ENCODE measurements at places on chromosomes 13 and 19.

DNA sequence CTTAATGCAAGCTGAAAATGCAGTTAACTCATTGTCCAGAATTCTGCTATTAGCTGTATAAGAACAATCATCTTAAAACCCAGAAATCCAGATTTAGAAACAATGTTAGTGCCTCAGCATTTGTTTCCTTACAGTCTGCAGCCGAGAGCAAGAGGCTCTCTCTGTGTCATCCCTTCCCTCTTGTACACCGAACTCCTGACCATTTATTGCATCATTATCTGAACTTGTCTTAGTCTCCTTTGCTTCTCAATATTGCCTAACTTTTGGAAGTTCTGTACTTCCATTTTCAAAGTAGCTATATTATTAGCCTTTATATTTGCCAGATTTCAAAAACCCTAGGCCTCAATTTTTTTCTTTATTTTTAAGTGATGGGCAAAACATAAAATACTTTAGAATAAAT is 27.1 kb downstream of the RNASEH2B start:
- DNase-seq: no peak

DNA sequence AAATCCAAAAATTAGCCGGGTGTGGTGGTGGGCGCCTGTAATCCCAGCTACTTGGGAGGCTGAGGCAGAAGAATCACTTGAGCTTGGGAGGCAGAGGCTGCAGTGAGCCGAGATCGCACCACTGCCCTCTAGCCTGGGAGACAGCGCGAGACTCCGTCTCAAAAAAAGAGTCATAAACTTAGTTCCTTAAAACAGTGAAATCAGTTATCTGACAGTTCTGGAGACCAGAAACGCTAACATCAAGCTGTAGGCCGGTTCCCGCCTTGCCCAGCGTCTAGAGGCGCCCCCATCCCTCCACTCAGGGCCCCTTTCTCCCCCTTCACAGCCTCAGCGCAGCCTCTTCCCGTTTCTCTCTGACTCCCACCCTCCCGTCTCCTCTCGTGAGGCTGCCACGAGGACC is 11.9 kb downstream of the ADAT3 start:
- no peak for DNase-seq

GRCh38 chr13:26221721-26222519 is at the start of gene RNF6:
Gene RNF6 (minus strand): TSS chr13:26222314. CDS start chr13:26219649, 2,665 bp downstream.
- DNase-seq: peak; percentile 81

DNA sequence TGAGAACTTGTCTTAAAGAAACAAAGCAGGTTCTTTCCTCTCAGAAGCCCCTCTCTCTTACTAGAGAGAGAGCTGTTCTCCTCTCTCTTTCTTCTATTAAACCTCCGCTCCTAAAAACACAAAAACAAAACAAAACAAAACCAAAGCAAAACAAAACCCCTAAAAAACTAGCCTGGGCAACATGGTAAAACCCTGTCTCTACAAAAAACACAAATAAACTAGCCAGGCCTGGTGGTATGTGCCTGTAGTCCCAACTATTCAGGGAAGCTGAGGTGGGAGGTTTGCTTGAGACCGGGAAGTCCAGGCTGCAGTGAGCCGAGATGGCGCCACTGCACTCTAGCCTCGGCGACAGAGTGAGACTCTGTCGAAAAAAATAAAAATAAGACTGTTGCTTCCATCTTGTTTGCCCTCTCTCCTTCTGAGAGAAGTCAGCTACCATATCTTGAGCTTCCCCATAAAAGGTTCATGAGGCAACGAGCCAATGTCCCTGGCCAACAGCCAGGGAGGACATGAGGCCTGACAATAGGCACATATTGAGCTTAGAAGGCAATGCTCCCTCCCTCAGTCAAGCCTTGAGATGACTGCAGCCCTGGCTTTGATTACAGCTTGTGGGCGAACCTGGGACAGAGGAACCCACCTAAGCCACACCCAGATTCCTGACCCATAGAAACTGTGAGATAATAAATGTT is 17.5 kb upstream of the FLT3 start:
- DNase-seq: no peak

GRCh38 chr19:16605115-16605514 is 22.9 kb downstream of the MED26 start:
- no peak for DNase-seq

GRCh38 chr13:61391426-61391825 is 24.2 kb downstream of the PCDH20 start:
- DNase-seq: no peak

DNA sequence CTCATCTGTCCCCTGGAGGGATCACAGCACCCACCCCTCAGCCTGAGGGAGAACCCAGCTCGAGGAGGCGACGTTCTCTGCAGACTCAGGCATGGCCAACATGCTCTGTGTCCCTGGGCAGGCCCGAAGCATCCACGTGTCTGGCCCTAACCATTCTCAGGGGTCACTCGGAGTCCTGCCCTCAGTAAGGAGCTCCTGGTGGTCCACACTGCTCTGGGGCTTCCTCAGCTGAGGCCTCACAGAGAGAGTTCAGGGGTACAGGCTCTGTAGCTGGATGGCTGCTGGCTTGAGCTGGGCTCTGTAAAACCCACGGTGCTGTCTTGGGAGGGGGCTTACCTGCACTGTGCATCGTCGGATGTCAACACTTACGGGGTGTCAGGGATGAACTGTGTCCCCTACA is 4.4 kb upstream of the SIGLEC8 start:
- DNase-seq: no peak

DNA sequence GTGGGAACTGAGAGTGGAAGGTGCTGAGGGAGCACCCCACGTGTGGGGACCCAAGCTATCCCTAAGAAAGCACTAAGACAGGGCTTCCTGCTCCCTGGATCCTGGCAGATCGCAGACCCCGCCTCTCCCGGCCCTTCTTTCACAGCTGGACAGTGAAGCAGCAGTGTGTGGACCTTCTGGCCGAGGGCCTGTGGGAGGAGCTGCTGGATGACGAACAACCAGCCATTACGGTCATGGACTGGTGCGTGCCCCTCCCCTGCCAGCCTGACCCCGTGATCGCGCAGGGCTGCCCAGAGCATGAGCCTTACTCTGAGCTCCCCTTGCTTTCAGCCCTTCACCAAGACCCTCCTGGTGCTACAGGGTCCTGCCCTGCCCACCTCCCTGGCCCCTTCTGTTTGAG is 2.3 kb downstream of the NCCRP1 start:
- no peak for DNase-seq

GRCh38 chr19:48953141-48953540 is 1.5 kb upstream of the BAX start:
- no peak for DNase-seq

DNA sequence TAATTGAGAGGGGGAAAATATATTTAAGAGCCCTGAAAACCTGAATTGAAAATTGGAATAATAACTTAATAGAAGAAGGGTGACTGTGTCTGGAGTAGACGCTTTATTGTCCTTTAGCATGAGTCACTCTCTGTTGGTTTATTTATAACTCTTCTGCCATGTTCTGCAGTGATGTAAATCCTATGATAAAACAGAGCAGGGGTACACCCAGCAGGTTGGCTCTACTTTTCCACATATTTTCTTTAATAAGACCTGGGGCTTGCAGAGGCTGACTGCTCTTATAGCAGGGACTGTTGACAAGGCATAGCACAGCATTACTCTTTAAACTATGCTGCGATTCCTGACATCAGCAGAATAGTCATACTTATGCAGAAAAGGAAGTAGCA is 389.9 kb upstream of the PCDH9 start:
- no peak for DNase-seq

DNA sequence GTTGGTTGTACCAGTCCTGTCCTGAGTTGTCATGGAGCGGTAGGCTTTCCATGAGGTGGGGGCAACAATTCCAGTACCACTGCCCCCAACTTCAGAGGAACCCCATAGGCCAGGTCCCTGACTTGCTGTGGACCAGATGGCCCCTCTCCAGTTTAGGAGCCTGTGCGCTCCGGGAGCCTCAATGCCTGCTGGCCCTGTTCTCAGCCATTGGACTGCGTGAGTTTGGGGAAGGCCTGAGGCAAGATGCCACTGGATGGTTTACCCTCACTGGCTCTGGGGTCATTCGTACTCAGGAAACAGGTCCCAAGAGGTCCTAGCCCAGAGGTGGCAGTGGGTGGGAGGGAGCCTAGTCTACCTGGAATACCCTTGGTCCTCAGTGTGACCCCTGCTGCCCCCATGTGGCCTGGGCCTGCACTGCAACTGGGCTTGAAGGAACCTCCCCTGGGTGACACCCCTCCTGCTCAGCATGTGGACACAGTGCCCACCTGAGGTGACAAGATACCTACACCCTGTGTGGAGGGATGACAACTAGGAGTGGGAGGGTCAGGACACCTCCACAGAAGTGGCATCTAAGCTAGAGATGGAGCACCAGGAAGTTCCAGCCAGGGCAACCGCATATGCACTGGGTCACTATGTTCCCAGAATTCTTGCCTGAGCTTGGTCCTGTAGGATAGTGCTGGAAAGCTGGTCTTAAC is 6.0 kb upstream of the PRR19 start:
- peak; percentile 96 for DNase-seq

- no peak for DNase-seq
These were observed 160.1 kb downstream of the MYO16 start for GRCh38 chr13:108789476-108789875.

DNA sequence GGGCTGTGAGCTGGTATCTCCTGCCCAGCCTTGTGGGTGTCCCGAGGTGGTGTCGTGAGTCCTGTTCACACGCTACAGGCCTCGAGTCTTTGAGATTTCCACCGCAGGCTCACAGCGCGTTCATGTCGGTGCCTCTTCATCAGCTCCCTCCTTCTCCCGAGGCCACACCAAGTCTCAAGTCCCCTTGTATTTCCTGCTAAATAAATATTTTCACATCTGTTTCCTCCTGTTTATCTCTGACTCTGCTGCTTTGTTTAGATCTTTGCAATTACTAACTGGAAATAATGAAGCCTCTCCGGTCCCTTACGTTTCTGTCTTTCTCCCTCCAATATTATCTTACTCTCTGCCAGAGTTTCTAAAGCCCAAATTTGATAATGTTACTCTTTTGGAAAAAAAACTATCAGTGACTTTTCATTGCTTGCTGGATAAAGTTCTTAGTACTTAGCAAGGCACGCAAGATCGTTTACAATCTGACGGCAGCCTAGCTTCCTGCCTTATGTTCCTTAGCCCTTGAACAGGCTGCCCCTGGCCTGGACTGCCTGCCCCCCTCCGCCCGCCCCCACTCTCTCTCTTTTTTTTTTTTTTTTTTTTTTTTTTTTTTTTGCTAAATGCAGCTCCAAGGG is 130.5 kb upstream of the RNF113B start:
- no peak for DNase-seq

- no peak for DNase-seq
These were observed 11.2 kb downstream of the ITM2B start for GRCh38 chr13:48244159-48244558.

DNA sequence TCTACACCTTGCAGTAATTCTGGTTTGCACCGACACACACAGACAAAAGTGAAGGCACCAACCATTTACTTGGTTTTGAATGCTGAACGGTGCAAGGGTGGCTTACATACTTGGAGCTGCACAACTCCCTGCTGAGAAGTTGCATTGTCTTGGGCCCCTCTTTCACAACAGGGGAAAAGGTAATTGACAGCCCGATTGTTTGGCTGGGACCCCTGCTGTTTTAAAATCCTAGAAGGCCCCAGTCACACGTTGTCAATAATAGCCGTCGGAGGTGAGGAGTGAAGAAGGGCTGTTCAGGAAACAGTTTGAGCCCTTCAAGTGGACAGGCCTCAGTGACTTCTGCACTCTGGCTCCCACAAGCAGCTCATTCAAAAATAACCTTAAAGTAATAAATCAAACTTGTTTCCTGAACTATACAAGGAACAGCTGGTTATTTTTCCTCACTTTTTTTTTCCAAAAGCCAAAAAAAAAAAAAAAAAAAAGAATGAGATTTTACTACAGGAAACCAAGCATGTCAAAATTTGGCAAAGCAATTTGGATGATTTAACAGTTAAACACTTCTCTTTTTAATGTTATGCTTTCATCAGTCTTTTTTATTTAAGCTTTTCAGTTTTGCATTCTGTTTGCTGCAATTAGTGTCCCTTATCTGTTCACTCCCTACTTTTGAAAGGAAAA is 19.0 kb upstream of the SPRY2 start:
- no peak for DNase-seq

GRCh38 chr13:65868884-65869283 is 1361.3 kb downstream of the PCDH9 start:
- DNase-seq: no peak

GRCh38 chr13:93963266-93964145 is 516.0 kb downstream of the DCT start:
- no peak for DNase-seq

- DNase-seq: no peak
These were observed 3.2 kb upstream of the PTPRS start for GRCh38 chr19:5343848-5344247.

DNA sequence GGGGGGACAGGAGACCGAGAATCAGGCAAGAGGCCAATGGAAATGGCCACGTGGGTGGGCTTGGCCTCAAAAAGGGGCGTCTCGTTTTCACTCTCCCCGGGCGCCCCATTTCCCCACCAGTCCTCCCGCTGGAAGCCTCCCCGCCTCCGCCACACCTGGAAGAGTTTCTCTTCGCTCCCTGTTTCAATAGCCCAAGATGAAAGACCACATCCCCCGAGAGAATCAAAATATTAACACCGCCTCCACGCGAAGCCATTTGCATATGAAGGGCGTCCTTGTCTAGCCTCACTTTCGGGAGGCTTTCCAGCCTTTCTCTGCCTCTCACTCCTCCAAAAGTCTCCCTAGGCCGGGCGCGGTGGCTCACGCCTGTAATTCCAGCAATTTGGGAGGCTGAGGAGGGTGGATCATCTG is 691 bp upstream of the OLFM2 start:
- DNase-seq: no peak

- no peak for DNase-seq
These were observed 166.1 kb downstream of the USP12 start for GRCh38 chr13:27005556-27005955.

DNA sequence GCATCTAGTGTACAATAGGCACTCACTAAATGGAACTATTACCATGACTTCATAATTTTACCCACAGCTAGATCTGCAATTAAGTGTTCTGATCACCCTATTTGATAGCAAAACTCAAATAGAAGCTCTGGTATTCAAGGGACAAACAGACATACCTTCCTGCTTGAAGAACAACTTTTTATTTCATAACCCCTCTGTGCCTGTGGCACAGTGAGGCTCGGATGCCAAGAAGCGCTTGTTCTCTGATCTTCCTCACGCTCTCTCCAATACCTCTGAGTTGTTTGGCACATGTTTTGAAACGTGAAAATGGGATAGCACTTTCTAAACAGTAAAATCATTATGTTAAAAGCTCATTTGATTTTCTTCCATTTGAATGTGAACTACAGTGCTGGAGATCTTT is 232.0 kb downstream of the KLF5 start:
- DNase-seq: no peak

- no peak for DNase-seq
These were observed 1203.3 kb downstream of the UQCRFS1 start for GRCh38 chr19:28009696-28010095.

DNA sequence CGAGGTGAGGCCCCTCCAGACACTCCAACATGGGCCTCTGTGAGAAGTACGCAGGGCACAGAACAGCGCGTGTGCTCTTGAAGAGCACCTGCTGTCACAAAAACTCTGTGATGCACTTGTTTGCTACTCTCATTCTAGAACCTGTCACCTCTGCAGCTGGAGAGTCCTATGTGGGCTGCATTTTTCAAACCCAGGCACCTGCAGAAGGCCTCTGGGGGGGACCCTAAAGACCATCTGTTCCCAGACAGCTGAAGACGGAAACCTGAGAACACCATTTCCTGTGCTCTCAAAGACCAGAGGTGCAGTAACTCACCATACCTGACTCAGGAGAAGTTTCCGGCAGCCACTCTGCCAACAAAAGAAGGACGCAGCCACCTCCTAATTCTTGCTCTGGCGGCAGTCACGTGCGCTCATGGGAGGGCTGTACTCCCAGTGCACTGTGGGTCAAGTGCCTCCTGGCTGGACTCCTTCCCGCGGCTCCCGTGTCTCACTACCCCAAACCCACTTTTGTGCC is 28.1 kb downstream of the RANBP3 start:
- DNase-seq: peak; percentile 34

GRCh38 chr19:28705008-28705407 is 507.9 kb downstream of the UQCRFS1 start:
- no peak for DNase-seq

All from stimulated activated CD4-positive, alpha-beta T cell treated with anti-CD3 and anti-CD28 coated beads, Interleukin-2, amount 100 ng/mL, for 24 hours (primary cell).